ENCODE measurements at places on chromosomes 3 and 15. TPM values are rescaled to one million over a fixed set of nuclear protein-coding genes. Genes with fewer than 3 reads are reported as not detected.

GRCh38 chr3:42805141-42805821 is 991 bp upstream of the HIGD1A start:
- peaks cover 10% of the 10 kb centered on the region for H3K27me3 ChIP-seq
- no peak overlapping the region for H3K27ac ChIP-seq
- H3K4me1 ChIP-seq, result peaks cover 37% of the 10 kb centered on the region
- H3K36me3 ChIP-seq, result no peaks in the 10 kb centered on the region
- no peak for DNase-seq
- peak overlapping the region; percentile 100 for H3K4me3 ChIP-seq

Gene RBPMS2
- 1.8 TPM for total RNA-seq

DNA sequence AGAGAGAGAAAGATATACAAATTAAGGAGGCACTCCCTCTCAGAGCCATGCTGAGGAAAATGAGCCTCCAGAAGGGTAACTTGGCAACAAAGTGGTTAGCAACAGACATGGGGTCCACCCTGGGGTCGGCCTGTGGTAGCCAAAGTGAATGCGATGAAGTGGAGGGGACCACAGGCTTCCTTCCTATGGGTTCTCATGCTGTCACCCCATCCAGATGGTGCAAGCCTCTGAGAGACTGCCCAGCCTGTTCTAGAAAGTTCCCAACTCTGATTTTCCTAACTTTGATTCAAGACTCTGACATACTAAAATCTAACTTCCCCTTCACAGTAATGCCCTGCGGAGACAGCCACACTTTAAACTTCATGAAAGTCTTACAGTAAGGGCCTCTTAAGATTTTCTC is 18.2 kb upstream of the LACTB start:
- H3K27me3 ChIP-seq, result no peaks in the 10 kb centered on the region
- no peak overlapping the region for H3K27ac ChIP-seq
- DNase-seq, result no peak
- no peak overlapping the region for H3K4me3 ChIP-seq

GRCh38 chr3:162269636-162270458 is 773.2 kb downstream of the OTOL1 start:
- H3K36me3 ChIP-seq, result no peaks in the 10 kb centered on the region
- peaks cover 4% of the 10 kb centered on the region for H3K27me3 ChIP-seq
- H3K4me1 ChIP-seq, result no peaks in the 10 kb centered on the region
- H3K27ac ChIP-seq, result no peak overlapping the region

GRCh38 chr15:76114561-76114960 is 54.8 kb downstream of the TMEM266 start:
- H3K4me3 ChIP-seq, result no peak overlapping the region
- no peaks in the 10 kb centered on the region for H3K36me3 ChIP-seq
- H3K27ac ChIP-seq, result no peak overlapping the region
- no peak for DNase-seq

DNA sequence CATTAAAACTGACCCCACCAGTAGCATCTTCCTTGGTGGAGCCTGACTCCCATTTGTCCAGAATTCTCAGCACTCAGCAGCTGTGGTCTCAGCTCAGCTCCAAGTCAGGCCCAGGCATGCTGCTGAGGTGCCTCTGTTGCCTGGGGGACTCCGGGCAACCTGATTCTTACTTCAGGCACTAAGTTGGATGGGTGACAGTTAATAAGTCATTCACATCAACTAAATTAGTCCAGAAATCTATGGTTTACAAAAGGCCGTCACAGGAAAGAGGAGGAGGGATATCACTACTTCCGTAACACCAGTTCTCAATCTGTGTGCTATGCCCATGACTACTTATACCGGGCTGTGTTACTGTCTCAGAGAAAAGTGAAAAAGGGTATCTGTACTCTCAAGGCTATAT is 310.2 kb downstream of the SATB1 start:
- no peak for DNase-seq
- H3K27ac ChIP-seq, result no peak overlapping the region
- no peaks in the 10 kb centered on the region for H3K36me3 ChIP-seq
- H3K4me1 ChIP-seq, result peaks cover 22% of the 10 kb centered on the region

DNA sequence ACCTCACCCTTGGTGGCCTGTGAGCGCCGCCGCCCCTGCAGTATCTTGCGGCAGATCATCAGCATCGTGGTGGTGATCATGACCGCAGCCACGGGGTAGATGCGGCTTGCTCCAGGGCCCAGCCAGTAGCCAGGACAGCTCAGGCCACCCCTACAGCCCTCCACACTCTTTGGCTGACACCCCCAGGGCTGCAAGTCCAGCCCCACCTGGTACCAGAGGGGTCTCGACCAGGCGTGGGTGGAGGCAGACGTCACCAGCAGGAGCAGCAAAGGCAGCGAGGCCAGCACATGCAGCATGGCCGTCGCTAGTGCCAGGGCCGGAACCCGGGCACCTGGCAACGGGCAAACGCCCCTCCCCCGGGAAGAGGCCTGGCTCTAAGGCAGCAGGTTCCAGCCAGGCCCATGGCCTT is at the start of gene TMEM89:
Gene TMEM89 (minus strand): TSS at position 309 of the 409 bp plus-strand sequence. CDS start 13 bp downstream, at position 296.
- peaks cover 46% of the 10 kb centered on the region for H3K4me1 ChIP-seq
- no peaks in the 10 kb centered on the region for H3K27me3 ChIP-seq
- H3K36me3 ChIP-seq, result peaks cover 16% of the 10 kb centered on the region
- DNase-seq, result peak; percentile 89

GRCh38 chr3:135650309-135650708 is 315.2 kb upstream of the PPP2R3A start:
- H3K4me1 ChIP-seq, result no peaks in the 10 kb centered on the region
- H3K4me3 ChIP-seq, result no peak overlapping the region
- peaks cover 2% of the 10 kb centered on the region for H3K27me3 ChIP-seq
- H3K27ac ChIP-seq, result no peak overlapping the region

Gene C2CD4B
- not detected for total RNA-seq

- H3K4me3 ChIP-seq, result no peak overlapping the region
- peaks cover 18% of the 10 kb centered on the region for H3K4me1 ChIP-seq
- peaks cover 13% of the 10 kb centered on the region for H3K36me3 ChIP-seq
- H3K27ac ChIP-seq, result no peak overlapping the region
Observed at GRCh38 chr3:101567528-101568317, 6.1 kb downstream of the TRMT10C start.

GRCh38 chr3:49864505-49864904 is 5.2 kb downstream of the CAMKV start:
- DNase-seq, result no peak
- H3K36me3 ChIP-seq, result no peaks in the 10 kb centered on the region
- H3K4me1 ChIP-seq, result no peaks in the 10 kb centered on the region
- no peak overlapping the region for H3K4me3 ChIP-seq

- peaks cover 33% of the 10 kb centered on the region for H3K4me1 ChIP-seq
- H3K4me3 ChIP-seq, result no peak overlapping the region
- H3K36me3 ChIP-seq, result peaks cover 5% of the 10 kb centered on the region
Observed at GRCh38 chr15:77905301-77905920, 172.1 kb downstream of the TBC1D2B start.

- no peaks in the 10 kb centered on the region for H3K4me1 ChIP-seq
- no peak overlapping the region for H3K27ac ChIP-seq
- H3K27me3 ChIP-seq, result peaks cover 15% of the 10 kb centered on the region
- no peak for DNase-seq
- no peaks in the 10 kb centered on the region for H3K36me3 ChIP-seq
Observed at GRCh38 chr15:61681038-61681418, 379.2 kb downstream of the VPS13C start.

DNA sequence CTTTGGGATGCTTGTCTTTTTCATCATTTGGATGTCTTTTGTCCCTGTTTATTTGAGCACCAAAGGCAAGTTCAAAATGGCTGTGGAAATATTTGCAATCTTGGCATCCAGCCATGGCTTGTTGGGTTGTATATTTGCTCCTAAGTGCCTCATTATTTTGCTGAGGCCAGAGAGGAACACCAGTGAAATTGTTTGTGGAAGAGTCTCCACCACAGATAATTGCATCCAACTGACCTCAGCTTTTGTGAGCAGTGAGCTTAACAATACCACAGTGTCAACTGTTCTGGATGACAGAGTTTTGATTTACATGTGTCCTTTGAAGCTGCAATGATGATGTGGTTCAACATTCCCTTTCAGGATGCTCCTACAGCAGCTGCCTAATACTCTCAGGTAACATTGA is 83.0 kb upstream of the KCNAB1 start:
- H3K27ac ChIP-seq, result no peak overlapping the region
- no peaks in the 10 kb centered on the region for H3K36me3 ChIP-seq
- H3K4me1 ChIP-seq, result peaks cover 4% of the 10 kb centered on the region
- DNase-seq, result no peak
